ENCODE measurements at places on chromosomes 5 and 9. TPM values are rescaled to one million over a fixed set of nuclear protein-coding genes. Genes with fewer than 3 reads are reported as not detected.

GRCh38 chr9:130432362-130432761 lies 12.4 kb upstream of the ASS1 start:
- H3K27me3 ChIP-seq = peaks cover 6% of the 10 kb centered on the region
- no peak overlapping the region for H3K27ac ChIP-seq
- H3K4me3 ChIP-seq = no peak overlapping the region
- H3K4me1 ChIP-seq = no peaks in the 10 kb centered on the region
- DNase-seq = no peak
- H3K36me3 ChIP-seq = no peaks in the 10 kb centered on the region

The DIAPH1 gene
- polyA plus RNA-seq = 108 TPM

DNA sequence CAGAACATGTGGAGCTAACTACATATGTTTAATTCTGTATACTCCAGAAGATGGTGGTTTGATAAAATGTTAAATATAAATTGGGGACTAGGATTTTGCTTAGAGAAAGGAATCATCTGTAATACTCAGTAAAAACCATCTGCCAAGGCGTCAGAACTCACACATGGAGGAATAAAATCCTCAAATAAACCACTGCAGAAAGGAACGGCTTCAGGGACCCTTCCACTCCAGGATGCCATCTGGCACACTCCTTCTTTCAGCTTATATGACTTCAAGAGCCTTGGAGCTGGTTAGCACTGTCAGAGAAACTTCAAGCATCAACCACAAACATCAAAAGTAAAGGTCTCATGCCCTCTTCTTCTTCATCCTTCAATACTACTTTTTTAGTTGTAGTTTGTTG lies 360.6 kb downstream of the PLK2 start:
- no peaks in the 10 kb centered on the region for H3K36me3 ChIP-seq
- no peak for DNase-seq
- no peak overlapping the region for H3K4me3 ChIP-seq
- H3K27me3 ChIP-seq = no peaks in the 10 kb centered on the region
- no peaks in the 10 kb centered on the region for H3K4me1 ChIP-seq

The BARHL1 gene
- polyA plus RNA-seq = not detected

GRCh38 chr5:2514484-2514883 lies 237.0 kb downstream of the IRX2 start:
- H3K27me3 ChIP-seq = peaks cover 5% of the 10 kb centered on the region
- H3K27ac ChIP-seq = no peak overlapping the region

- H3K27me3 ChIP-seq = peaks cover 2% of the 10 kb centered on the region
- DNase-seq = no peak
- no peaks in the 10 kb centered on the region for H3K4me1 ChIP-seq
- H3K4me3 ChIP-seq = no peak overlapping the region
- H3K27ac ChIP-seq = no peak overlapping the region
These were observed 121.3 kb downstream of the LIFR start for GRCh38 chr5:38434966-38435705.

GRCh38 chr9:37178742-37179141 lies 58.4 kb downstream of the ZCCHC7 start:
- H3K36me3 ChIP-seq = peaks cover 8% of the 10 kb centered on the region
- no peak overlapping the region for H3K27ac ChIP-seq
- H3K27me3 ChIP-seq = peaks cover 2% of the 10 kb centered on the region
- H3K4me3 ChIP-seq = no peak overlapping the region
- peaks cover 33% of the 10 kb centered on the region for H3K4me1 ChIP-seq

The TMEM161B gene
- 12.1 TPM for polyA plus RNA-seq

The GPR21 gene
- not detected for polyA plus RNA-seq

DNA sequence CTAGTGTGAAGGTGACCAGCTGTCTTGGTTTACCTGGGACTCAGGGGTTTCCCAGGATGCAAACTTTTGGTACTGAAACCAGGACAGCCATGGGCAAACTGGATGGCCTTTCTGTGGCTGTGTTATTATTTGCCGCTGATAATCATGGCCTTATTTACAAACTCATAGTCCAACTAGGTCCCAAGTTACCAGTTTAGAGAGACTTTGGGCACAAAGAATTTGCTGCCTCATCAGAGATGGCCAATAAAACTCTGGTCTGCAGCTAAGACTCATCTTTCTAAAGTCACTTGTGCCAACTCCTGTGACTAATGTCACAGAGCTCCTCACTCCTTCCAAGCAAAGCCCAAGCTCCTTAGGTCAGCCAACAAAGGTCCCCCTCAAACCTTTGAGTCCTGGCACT lies 47.5 kb upstream of the PLPP6 start:
- H3K27ac ChIP-seq = no peak overlapping the region
- no peaks in the 10 kb centered on the region for H3K36me3 ChIP-seq
- no peak overlapping the region for H3K4me3 ChIP-seq
- no peaks in the 10 kb centered on the region for H3K27me3 ChIP-seq

- no peak overlapping the region for H3K4me3 ChIP-seq
- H3K27ac ChIP-seq = no peak overlapping the region
- no peak for DNase-seq
- peaks cover 23% of the 10 kb centered on the region for H3K4me1 ChIP-seq
- no peaks in the 10 kb centered on the region for H3K27me3 ChIP-seq
- H3K36me3 ChIP-seq = no peaks in the 10 kb centered on the region
These were observed 214.5 kb downstream of the SEMA5A start for GRCh38 chr5:9331372-9331771.

DNA sequence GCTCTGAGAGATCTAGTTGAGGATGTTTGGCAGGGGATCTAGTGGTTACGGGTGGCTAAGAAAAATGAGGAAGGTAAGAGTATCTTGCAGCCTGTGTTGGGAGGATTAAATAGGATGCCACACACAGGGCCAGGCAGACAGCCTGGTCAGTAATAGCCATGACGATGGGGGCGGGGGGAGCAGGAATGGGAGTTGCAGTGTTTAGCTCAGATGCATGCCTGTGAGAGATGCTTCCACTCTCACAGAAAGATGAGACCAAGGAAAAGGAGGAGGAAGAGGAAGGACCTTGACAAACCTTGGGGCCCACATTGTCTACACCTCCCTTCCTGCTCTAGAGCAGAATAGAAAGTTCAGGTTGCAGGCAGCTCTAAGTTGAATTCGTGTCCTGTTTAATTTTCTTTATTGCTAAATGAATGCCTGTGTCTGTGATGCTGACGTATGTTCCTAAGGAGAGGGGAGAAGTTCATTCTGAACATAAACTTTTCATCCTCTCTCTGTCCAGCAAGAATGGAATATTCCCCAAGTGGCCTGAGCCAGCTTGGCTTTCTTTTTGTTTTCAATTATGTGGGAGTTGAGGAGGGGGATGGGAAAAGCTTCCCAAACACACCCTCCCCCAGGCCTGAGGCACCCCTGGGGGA lies 28.7 kb downstream of the TGFBI start:
- no peak overlapping the region for H3K27ac ChIP-seq
- no peaks in the 10 kb centered on the region for H3K4me1 ChIP-seq
- H3K27me3 ChIP-seq = no peaks in the 10 kb centered on the region
- no peaks in the 10 kb centered on the region for H3K36me3 ChIP-seq

- DNase-seq = no peak
- no peaks in the 10 kb centered on the region for H3K36me3 ChIP-seq
- no peak overlapping the region for H3K27ac ChIP-seq
- H3K27me3 ChIP-seq = peaks cover 8% of the 10 kb centered on the region
- no peaks in the 10 kb centered on the region for H3K4me1 ChIP-seq
- H3K4me3 ChIP-seq = no peak overlapping the region
These were observed 108.6 kb downstream of the ACER2 start for GRCh38 chr9:19517202-19517942.

The ANXA2R gene
- polyA plus RNA-seq = 35.3 TPM

The ORM2 gene
- not detected for polyA plus RNA-seq

The DOCK8 gene
- polyA plus RNA-seq = 81.9 TPM

The RABEPK gene
- polyA plus RNA-seq = 44.1 TPM

GRCh38 chr9:26612211-26612610 lies 280.4 kb downstream of the CAAP1 start:
- H3K4me1 ChIP-seq = no peaks in the 10 kb centered on the region
- DNase-seq = no peak
- no peak overlapping the region for H3K4me3 ChIP-seq
- no peaks in the 10 kb centered on the region for H3K36me3 ChIP-seq

- DNase-seq = peak; percentile 31
- H3K4me3 ChIP-seq = no peak overlapping the region
- peaks cover 3% of the 10 kb centered on the region for H3K27me3 ChIP-seq
- H3K4me1 ChIP-seq = peaks cover 13% of the 10 kb centered on the region
- H3K36me3 ChIP-seq = no peaks in the 10 kb centered on the region
These were observed 309.1 kb downstream of the ADAMTS6 start for GRCh38 chr5:65172486-65173129.

DNA sequence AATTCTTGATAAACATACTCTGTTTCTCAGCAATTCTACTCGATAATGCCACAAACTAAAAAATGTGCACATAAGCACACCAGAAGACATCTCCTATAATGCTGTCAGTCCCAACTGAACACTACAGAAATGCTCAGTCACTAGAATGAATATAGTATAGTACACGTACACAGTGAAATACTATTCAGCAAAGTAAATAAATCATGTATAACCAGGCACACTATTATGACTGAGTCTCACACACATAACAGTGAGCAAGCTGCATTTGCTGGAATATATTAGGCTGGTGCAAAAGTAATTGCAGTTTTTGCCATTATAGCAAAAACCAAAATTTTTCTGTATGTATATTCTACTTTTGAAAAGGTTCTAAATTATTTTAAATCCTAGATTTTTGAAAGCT lies 310.2 kb downstream of the CTNND2 start:
- H3K27ac ChIP-seq = no peak overlapping the region
- H3K27me3 ChIP-seq = peaks cover 5% of the 10 kb centered on the region
- H3K4me3 ChIP-seq = no peak overlapping the region
- peaks cover 2% of the 10 kb centered on the region for H3K4me1 ChIP-seq
- DNase-seq = no peak

The SNX30 gene
- 1.1 TPM for polyA plus RNA-seq

DNA sequence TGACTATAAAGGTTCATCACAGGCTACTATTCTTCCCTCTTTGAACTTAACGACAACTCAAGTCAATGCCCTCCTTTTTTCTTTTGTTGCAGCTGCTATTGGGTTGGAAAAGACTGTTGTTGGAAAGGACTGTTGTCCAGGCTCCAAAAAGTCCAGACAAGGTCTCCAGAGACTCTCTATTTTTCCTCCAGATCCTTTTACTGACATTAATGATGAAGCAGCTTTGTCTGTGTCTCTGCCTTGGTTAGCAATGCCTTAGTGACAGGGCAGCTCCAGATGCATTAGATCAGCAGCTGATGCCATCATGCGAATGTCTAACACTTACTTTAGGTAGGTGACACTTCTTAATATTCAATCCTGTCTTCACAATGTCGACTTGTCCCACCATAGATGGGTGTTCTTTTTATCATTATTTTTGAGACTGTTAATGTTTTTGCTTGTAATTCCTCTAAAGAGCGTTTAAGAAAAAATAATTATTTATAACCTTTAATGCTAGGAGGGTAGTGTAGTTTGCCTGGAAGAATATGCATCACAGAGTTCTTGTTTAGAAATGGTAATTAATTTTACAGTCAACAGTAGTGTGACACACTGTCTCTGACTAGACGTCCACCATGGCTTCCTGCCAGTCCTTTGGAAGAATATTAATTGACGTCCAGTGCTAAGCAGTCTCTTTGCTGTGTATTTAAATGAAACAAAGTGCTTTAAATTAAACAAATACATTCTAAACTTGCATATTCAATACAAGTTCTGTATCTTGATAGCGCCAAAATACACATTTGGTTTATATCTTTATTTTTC lies 492.2 kb downstream of the NR2F1-AS1 start:
- H3K27ac ChIP-seq = no peak overlapping the region
- no peaks in the 10 kb centered on the region for H3K36me3 ChIP-seq
- H3K4me1 ChIP-seq = no peaks in the 10 kb centered on the region

- H3K27ac ChIP-seq = peak overlapping the region; percentile 89
- H3K4me1 ChIP-seq = peaks cover 30% of the 10 kb centered on the region
- DNase-seq = peak; percentile 28
- peaks cover 5% of the 10 kb centered on the region for H3K27me3 ChIP-seq
These were observed 92.9 kb upstream of the IER5L start for GRCh38 chr9:129270903-129271431.

- peaks cover 3% of the 10 kb centered on the region for H3K27me3 ChIP-seq
- no peaks in the 10 kb centered on the region for H3K36me3 ChIP-seq
- no peaks in the 10 kb centered on the region for H3K4me1 ChIP-seq
- no peak overlapping the region for H3K4me3 ChIP-seq
- H3K27ac ChIP-seq = no peak overlapping the region
- no peak for DNase-seq
These were observed 160.5 kb downstream of the ENTREP1 start for GRCh38 chr9:69485466-69485865.

DNA sequence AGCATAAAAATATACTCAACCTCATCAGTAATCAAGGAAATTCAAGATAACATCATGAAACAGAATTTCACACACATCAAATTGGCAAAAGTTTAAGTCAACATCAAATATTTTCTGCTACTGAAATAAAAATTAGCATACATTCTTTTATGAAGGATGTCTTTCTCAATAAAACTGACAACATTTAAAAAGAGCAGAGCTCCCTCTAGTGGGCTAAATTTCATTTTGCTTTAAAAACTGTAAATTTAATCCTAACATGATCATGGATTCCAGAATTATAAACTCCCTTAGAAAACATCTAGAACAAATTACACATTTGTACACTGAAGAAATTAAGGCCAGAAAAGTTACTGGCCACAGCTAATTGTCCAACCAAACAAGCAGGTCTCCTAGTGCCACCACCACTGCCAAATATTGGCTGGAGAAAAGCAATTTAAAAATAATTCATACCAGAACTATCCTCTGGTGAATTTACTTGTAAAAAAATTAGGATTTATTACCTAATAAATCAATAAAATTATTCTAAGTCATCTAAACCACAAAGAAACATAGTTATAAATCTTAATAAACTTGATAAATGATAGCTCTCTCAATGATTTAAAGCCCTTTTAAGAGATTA lies 31.2 kb downstream of the DEPDC1B start:
- no peaks in the 10 kb centered on the region for H3K27me3 ChIP-seq
- H3K36me3 ChIP-seq = no peaks in the 10 kb centered on the region
- H3K27ac ChIP-seq = no peak overlapping the region
- H3K4me1 ChIP-seq = no peaks in the 10 kb centered on the region
- no peak overlapping the region for H3K4me3 ChIP-seq

GRCh38 chr5:37391591-37391990 lies 12.5 kb downstream of the WDR70 start:
- peaks cover 6% of the 10 kb centered on the region for H3K4me1 ChIP-seq
- no peak overlapping the region for H3K4me3 ChIP-seq
- H3K27me3 ChIP-seq = no peaks in the 10 kb centered on the region
- no peak overlapping the region for H3K27ac ChIP-seq
- H3K36me3 ChIP-seq = peaks cover 15% of the 10 kb centered on the region
- no peak for DNase-seq

The ZNG1C gene
- 1.8 TPM for polyA plus RNA-seq

- H3K4me1 ChIP-seq = no peaks in the 10 kb centered on the region
- H3K27me3 ChIP-seq = peaks cover 6% of the 10 kb centered on the region
- no peak for DNase-seq
- no peaks in the 10 kb centered on the region for H3K36me3 ChIP-seq
These were observed 460.2 kb downstream of the GADD45G start for GRCh38 chr9:90064971-90065370.

Measured in immature natural killer cell (primary cell).